Mucosa of gallbladder (tissue), 1 donor: ENCODE measurements at places on chromosomes 7 and 10.

- no peak for DNase-seq
These were observed 134.7 kb downstream of the DGKB start for GRCh38 chr7:14767716-14768425.

- DNase-seq = no peak
These were observed 304.3 kb upstream of the PITRM1 start for GRCh38 chr10:3476640-3477448.

DNA sequence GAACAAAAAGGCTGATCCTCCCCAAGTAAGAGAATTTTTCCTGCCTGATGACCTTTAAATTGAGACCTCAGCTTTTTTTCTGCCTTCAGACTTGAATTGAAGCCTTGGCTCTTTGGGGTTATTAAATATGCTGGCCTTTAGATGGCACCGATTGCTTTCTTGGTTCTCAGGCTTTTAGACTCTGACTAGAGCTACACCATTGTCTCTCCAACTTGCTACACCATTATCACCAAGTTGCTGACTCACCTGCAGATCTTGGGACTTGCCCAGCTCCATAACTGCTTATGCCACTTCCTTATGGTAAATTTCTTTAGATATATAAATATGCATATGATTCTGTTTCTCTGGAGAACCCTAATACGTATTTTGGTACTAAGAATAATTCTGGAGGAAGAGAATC lies 3.1 kb upstream of the ABCA13 start:
- no peak for DNase-seq

- DNase-seq = no peak
These were observed 85.7 kb upstream of the NMT2 start for GRCh38 chr10:15253951-15254807.

- DNase-seq = no peak
These were observed 76.9 kb upstream of the PDCD4 start for GRCh38 chr10:110794808-110795207.

- DNase-seq = no peak
These were observed 20.7 kb upstream of the SPOCK2 start for GRCh38 chr10:72108830-72109635.

DNA sequence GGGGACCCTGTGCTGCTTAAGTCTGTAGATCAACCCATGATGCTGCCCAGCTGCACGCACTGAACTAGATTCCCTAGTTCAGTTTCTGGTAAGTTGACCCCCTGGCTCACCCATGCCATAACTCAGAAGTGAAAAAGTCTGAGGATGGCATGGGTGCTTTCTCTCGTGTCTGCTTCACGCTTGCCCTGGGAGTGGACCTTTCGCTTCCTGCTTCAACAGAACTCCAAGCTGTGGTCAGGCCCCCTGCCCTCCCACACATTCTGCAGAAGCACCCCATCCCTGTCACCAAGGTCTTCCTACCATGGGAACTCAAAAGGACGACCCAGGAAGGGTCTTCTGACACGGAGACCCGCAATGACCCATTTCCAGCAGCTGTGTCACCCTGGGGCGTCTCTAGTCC lies 39.9 kb downstream of the LRRC18 start:
- no peak for DNase-seq

DNA sequence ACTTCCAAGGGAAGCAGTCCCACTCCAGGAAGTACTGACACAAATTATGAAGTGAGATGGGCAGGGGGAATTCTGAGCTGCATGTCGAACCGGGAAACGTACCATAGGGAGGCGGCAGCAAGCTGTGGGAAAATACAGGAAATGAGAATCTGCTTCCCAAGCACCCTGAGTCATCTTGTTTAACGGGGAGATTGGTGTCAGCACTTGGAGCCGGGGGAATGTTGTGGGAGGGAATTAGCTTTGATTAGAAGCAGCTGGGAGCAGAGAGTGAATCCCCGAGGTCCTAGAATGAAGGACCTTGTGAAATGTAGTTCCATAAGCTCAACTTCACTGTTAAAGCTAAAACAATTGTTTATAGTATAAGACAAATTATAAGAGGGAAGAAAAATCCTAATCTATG lies 141.4 kb upstream of the PRKCQ start:
- peak; percentile 42 for DNase-seq

DNA sequence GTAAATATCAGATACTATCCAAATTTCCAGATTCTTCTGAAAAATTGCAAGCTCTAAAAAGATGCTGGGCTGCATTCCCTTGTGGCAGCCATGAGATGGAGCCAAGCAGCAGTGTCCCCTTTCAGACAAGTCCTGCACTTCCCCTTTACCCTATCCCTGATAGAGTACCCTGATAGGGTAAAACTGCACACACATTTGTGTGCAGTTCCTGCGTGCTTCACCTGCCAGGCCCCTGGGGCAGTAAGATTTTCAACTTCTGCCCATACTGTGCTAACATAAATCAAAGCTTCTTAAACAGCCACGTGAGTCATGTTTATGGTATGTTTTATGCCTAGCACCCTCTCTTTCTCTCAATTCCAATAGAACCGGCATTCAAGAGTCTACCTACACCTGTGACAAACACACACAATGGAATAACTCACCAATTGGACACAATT lies 52.2 kb downstream of the IFIT5 start:
- DNase-seq = no peak

DNA sequence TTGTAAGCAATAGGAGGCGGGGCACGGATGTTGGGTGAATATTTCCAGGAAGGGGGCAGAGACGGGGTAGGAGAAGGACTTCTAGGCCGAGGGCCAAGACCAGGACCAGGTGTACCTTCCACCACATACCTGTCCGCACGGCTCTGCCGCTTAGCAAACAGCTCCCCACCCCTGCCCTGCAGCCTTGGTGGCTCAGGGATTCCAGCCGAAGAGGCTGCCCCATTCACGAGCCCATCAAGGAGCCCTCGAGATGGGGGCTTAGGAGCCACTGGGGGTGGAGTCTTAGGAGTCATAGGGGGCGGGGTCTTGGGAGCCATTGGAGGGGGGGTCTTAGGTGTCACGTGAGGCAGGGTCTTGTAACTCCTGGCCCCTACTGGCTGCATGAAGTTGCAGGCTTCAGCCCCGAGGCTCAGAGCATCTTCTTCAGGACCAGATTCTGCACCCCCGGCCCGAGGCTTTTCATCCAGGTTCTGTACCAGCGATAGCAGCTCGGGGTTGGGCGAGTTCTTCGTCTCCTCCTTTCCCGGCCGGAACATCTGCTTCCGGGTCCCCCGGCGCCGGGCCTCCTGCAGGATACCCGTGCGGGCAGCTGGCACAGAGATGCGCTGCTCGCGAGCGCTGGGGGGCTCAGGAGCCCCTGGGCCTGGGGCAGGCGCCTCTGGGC lies 6.1 kb upstream of the MYOZ1 start:
- no peak for DNase-seq

DNA sequence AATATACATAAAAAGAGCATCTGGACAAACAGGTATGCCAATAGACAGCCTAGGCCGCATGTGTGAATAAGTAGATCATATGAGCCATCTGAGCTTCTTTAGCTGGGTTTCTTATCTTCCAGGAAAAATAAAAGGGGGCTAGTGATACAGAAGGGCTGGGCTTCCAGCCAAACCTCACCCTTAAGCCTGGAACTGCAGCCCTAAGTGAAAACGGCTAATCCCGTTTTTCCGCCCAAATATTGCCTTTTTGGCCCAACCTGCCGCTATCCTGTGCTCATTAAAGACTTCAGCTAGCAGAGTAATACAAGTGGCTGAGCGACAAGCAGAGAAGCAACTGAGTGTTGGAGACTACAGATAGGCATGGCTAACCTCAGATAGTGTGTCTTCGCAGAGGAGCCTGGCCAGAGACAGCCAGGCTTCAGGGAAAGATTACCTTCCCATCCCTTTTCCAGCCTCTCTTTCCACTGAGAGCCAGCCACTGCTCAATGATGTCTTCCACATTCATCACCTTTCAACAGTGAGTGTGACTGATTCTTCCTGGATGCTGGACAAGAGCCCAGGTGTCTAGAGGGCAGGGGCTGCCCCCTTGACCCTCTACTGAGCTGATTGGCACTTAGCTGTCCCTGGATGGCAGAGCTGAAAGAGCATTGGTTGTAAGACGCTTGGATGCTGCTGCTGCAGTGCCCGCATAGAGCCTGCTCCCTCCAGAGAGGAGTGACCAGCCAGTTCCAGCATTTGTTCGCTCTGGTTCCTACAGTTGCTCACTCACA lies 108.9 kb downstream of the ITGB8 start:
- no peak for DNase-seq

- DNase-seq = no peak
These were observed 115.9 kb downstream of the MALRD1 start for GRCh38 chr10:19164461-19164860.

- DNase-seq = no peak
These were observed 42.6 kb upstream of the LRRC4 start for GRCh38 chr7:128073671-128074310.
